ENCODE measurements at places on chromosomes 5 and 9.
A peak's percentile ranks its signal among the peaks of the same experiment; 100 is the strongest.

DNA sequence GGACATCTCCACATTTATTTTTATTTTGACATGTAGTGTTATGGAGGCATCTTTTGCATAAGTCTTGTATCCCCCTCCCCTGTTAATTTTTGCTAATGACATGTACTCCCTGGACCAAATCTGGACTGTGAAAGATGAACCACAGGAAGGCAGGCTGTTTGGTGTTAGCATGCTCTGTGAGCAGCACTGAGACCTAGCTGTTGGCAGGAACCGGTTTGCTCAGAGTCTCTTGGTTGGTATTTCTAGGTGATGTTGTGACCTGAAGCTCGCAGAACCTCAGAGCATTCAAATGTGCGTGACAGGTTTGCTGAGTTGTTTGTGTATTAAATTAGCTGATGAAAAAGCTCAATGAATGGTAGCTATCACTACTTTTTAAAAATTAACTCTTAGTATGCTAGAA, 53.6 kb upstream of the PHF2 start:
- no peak for DNase-seq

GRCh38 chr9:134590240-134591081, 51.1 kb upstream of the COL5A1 start:
- DNase-seq = no peak

DNA sequence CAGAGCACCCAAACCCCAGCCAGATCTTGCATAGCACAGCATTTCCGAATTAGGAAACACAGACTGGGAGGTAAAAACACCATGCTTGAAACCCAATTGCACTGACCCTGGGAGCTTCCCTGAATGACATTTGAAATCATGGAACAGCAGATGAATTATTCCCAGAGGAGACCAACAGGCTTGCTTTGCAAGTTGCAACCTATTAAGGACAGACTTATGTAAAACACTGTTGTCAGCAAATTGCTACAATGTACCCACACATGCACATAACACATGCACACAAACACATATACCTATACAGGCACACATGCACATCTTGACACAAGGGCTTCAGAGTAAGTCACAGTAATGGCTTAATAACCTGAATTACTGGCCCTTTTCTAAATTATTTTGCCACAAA, 984.8 kb downstream of the DNAH5 start:
- DNase-seq = no peak

DNA sequence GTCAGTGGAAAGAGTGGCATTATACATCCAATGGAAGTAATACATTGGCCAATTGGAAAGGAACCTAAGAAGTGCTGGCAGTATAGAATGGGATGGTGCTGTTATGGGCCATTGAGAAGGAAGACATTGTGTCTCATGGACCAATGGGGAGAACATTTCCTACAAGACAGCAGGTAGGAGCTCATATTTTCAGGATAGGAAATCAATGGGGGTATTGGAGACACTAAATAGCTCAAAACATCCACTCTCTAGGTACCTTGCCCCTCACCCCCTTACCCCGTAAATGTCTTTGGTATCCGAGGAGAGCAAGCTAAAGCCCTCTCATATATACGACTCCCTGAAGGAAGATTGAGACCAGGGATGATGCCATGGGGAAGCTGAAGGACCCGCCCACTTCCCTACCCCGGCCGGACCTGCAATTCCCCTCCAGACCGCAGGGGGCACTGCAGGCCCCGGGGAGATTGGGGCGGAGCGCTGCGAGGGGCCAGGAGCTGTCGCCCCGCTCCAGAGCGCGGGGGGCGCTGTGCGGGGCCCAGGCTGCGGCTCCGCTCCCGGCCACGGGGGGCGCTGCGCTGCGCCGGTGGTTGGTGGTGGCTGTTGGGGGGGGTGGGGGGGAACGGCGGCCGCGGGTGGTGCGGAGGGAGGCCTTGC, at the start of gene KDM3B:
Gene KDM3B, plus strand, starts transcription at position 615 of the 651 bp plus-strand sequence. CDS start 111 bp downstream, outside the sequence.
- peak; percentile 86 for DNase-seq

DNA sequence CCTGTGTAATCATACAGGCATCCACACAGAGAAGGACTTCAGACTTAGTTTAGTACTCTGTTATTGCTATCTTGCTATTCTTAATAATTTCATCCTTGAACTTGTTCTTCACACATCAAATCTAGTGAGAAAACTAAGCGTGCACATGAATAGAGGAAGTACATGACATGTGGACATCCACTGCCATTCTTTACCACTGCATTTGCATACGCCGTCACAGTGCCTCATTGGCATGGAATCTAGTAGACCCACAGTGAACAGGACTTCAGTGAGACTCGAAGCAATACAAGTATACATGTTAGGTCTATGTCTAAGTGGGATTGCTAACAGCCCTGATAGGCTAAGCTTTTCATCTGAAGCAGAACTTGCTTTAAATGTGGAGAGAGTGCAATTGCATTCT, 592.1 kb downstream of the TLE4 start:
- DNase-seq = no peak

All from body of pancreas (tissue), 4 donors.